Activated T-cell treated with anti-CD3 and anti-CD28 coated beads for 4 hours (primary cell): ENCODE measurements at places on chromosomes 3 and 15.

DNA sequence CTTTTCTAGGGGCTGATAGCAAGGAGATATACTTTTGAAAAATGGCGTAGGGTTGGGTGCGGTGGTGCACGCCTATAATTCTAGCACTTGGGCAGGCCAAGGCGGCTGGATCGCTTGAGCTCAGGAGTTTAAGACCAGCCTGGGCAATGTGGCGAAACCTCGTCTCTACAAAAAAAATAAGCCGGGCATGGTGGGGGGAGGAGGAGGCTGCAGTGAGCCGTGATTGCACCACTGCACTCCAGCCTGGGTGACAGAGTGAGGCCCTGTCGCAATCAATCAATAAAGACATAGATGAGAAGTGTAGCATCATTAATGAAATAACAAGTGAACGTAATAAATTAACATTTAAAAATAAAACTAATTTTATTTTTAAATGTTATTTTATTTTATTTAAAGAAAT lies 134.6 kb downstream of the SLCO3A1 start:
- DNase-seq = no peak

- no peak for DNase-seq
Measured at GRCh38 chr3:153210146-153210545, 48.1 kb downstream of the RAP2B start.

- no peak for DNase-seq
Measured at GRCh38 chr3:158272081-158272480, 162.2 kb downstream of the RSRC1 start.

- no peak for DNase-seq
Measured at GRCh38 chr15:78322243-78322642, 17.9 kb upstream of the CRABP1 start.

GRCh38 chr3:107562969-107563529 lies 40.3 kb downstream of the BBX start:
- no peak for DNase-seq

DNA sequence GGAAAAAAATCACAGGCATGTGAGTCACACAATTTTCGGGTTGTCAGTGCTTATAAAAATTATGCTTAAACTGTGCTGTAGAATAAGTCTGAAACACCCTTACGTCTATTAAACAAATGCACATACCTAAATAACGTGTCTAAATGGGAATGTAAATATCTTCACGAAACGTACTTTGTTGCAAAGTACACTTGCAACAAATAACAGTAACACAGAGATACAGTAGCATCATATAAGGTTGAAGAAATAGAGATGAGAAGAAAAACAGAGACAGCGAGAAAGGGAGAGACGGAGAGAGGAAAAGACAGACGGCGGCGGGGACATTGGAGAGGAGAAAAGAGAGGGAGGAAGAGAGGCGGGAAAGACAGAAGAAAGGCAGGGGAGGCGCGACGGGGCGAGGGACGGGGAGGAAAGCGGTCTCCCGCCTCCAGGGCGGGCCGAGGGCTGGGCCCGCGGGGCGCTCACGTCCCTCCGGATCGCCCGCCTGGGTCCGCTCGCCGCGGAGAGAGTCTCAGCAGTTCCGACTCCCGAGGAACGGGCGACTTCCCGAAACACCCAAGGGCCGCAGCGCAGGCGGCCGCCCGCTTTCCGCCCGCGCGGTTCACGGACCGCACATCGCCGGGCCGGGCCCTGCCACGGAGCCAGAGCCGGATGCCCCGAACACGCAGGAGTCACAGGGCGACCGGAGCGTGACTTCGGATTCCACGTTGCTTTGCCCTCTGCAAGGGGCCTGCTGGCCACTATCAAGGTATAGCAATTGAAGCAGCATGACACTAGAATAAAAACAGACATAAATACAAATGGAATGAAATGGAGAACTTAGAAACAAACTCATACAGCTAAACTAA lies 153.4 kb downstream of the LMLN start:
- DNase-seq = no peak

DNA sequence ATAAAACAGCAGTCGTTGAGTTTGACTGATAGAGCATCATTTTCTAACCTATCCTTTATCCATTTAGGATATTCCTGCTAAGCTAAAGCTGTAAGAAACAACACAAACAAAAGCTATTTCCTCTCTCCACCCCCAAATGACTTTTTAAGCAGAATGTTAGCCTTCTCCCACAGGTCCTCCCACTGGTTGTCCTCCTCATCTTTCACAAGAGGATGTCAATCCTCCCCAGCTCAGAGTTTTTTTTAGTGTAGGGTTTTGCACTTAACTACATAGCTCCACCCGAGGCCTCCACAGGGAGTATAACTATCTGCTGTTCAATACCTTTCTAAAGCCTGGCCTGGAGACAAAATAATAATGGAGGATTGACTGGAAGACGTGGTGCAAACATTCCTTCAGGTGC lies 7.8 kb downstream of the SETMAR start:
- DNase-seq = no peak

GRCh38 chr3:164094546-164094945 lies 983.8 kb downstream of the SI start:
- DNase-seq = no peak

GRCh38 chr3:15896500-15896899 lies 98.7 kb upstream of the ANKRD28 start:
- no peak for DNase-seq

GRCh38 chr15:31482122-31482922 lies 155.7 kb downstream of the KLF13 start:
- DNase-seq = no peak

DNA sequence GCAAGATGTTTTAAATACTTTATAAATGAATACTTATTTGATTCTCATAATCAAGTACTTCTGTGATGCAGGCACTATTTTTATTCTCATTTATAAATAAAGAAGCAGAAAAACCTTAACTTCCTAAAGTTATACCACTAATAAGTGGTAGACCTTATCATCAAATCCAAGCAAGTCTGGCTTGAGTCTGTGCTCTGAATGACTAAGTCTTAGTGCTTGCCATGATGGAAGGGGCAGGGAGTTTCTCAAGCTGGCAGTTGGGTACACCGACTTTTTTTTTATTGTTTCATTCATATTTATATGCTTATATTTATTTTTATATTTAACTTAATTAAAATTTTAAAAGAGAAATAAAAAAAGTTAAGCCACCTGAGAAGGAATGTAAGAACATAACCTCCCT lies 23.6 kb downstream of the SLMAP start:
- DNase-seq = no peak

DNA sequence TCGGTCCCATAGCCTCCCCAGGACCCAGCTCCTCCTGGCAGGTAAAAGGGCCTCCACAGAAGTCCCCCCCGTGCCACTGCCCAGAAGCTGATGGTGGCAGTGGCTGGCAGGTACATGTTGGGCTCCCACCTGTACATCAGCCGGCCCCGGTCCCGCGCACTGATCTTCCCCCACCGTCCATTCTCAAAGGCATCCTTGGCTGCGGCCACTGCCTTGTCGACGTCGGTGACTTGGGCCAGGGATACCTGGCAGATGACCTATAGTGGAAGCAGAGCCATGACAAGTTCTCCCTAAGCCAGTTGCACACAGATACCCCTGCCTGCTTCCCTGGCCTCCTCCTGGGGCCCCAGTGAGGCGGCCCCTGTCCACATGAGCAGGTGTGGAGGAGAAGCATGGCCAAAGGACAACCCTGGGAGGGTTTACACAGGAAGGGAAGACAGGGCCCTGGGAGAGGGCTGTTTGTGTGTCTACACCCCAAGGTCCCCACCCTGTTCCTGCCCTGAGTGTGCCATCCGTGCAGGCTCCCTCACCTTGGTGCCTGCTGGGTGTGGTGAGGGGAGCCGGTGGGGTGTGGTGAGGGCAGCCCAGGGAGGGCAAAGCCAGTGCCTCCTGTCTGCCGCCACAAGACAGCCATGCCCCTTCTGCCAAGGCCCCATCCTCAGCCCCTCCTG lies 44.8 kb downstream of the ALDH1L1 start:
- no peak for DNase-seq

GRCh38 chr3:173663696-173664111 lies 266.2 kb downstream of the NLGN1 start:
- no peak for DNase-seq

- DNase-seq = no peak
Measured at GRCh38 chr3:46213201-46213600, 5.1 kb upstream of the CCR1 start.

- DNase-seq = no peak
Measured at GRCh38 chr3:65793495-65794200, 245.1 kb downstream of the MAGI1 start.

GRCh38 chr3:180036671-180037455 lies at the start of gene PEX5L:
Gene PEX5L, minus strand, starts transcription at chr3:180036937. Its CDS starts 338 bp downstream, at chr3:180036599.
- DNase-seq = no peak

DNA sequence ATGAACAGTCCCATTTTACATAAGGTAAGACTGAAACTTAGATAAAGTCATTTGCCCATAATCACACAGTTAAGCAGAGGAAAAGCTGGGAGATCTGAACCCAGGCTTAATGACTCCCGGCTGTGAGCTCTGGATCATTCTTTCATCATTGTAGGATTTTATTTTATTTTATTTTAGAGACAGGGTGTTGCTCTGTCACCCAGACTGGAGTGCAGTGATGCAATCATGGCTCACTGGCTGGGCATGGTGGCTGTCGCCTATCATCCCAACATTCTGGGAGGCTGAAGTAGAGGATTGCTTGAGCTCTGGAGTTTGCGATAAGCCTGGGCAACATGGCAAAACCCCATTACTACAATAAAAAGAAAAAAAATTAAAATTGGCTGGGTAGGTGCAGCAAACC lies 31.2 kb upstream of the RAF1 start:
- DNase-seq = no peak

DNA sequence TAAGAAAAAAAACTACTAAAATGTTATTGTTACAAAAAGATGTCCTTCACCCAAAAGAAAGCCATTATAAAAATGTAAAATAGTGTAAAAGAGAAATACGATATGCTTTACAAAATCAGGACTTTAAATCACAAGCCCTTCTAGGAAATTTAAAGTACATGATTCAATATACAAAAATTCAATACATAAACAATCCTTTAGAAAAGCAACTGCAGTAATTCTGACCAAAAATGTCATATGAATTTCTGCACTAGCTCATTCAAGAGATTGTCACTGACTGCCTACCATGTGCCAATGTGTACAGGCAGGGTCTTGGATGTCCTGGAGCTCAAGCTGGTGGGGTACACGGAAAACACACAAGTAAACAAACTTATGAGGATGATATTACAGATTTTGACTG lies 2.5 kb downstream of the MORC1 start:
- DNase-seq = no peak

DNA sequence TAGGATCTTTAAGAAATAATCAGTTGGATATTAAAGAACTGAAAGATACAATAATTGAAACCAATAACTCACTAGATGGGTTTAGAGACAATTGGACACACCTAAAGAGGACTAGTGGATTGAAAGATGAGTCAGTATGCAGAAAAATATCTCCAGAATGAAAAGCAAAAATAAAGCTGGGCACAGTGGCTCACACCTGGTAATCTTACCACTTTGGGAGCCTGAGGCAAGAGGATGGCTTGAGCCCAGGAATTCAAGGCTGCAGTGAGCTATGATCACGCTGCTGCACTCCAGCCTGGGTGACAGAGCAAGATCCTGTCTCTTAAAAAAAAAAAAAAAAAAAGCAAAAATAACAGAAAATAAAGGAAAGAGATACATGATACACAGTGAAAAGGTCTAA lies 37.4 kb upstream of the CCDC174 start:
- no peak for DNase-seq

DNA sequence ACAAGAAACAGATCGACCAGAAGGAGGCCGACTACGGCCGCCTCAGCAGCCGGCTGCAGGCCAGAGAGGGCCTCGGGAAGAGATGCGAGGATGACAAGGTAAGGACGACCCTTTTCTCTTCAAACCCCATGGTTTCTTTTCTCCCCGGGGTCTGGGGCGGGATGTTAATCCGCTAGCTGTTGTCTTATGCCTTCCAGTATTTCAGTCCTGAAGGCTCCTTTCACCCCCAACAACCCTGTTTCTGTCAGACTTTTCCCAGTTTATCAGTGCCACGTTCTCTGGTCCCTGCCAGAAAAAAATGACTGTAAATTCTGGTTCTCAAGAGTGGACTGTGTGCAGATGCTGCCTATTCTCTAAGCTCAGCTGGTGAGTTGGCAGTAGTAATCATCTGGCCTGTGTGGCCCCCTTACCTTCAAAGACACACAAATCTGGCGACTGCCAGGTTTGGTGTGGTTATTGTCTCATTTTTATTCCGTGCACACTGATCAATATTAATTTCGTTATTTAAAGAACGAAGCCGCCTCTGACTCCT lies 806 bp downstream of the GOLM2 start:
- no peak for DNase-seq

DNA sequence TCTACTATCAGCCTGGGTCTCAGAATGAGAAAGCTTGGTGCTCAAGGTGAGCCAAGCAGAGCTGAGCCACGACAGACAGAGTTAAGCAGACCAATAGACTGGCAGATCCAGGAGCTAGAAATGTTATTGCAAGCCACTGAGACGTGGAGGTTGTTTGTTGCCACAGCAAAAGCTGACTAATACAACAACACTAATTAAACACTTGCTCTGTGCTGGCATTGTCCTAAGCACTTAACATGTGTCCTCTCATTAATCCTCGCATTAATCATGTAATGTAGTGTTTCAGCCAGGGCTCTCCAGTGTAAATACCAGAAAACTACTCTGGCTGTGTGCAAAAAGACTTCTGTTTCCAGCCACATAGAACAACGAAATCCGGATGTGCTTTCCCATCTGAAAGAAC lies 11.6 kb upstream of the SPSB4 start:
- no peak for DNase-seq

DNA sequence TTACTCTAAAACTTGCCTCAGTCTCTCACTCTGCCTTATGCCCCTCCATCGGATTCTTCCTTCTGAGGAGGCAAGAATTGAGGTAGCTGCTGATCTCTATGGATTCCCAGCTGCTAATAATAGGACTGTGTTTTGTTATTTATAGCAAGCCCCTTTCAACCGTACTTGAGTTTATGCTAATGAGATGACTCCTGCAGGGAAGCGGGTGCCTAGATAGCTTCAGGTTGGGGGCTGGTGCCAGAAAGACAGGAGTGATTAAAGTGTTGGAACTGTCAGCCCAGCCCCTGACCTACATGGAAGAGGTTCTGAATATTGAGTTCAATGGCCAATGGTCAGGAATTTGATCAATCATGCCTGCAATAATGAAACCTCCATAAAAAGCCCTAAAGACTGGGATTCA lies 21.8 kb upstream of the LIMD1 start:
- DNase-seq = no peak

DNA sequence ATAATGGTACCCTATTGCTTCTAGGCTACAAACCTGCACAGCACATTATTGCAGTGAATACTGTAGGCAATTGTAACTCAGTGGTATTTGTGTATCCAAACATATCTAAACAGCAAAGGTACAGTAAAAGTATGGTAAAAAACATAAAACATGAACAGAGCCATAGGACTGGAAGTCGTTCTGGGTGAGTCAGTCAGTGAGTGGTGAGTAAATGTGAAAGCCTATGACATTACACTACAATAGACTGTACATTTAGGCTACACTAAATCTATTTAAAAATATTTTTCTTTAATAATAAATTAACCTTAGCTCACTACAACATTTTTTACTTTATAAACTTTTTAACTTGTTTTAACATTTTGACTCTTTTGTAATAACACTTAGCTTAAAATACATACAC lies 21.3 kb downstream of the RAB6B start:
- DNase-seq = no peak
